ENCODE measurements at places on chromosomes 16 and 17.
A peak's percentile ranks its signal among the peaks of the same experiment; 100 is the strongest.

DNA sequence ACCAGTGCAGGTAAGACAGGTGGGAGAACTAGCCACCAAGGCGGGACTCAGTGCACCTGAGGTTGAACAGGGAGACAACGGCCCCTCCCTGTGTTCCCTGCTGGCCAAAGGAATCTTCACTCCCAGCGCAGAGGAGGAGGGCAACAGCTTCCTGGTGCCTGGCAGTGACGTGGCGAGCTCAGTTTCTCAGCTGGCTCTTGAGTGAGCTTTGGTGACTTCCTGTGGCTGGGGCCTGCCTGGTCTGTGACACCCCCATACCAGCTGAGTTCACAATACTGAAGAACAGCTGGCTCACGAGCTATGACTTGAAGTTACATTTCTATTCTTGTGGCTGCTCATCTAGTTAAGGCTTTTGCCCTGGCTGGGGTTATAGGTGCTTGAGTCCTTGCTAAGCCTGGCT is 26.1 kb downstream of the WNT9B start:
- DNase-seq, result no peak

GRCh38 chr17:40307740-40308239 is 1.2 kb upstream of the RARA start:
- no peak for DNase-seq

GRCh38 chr16:10708969-10709368 is 14.2 kb upstream of the TEKT5 start:
- DNase-seq, result no peak

DNA sequence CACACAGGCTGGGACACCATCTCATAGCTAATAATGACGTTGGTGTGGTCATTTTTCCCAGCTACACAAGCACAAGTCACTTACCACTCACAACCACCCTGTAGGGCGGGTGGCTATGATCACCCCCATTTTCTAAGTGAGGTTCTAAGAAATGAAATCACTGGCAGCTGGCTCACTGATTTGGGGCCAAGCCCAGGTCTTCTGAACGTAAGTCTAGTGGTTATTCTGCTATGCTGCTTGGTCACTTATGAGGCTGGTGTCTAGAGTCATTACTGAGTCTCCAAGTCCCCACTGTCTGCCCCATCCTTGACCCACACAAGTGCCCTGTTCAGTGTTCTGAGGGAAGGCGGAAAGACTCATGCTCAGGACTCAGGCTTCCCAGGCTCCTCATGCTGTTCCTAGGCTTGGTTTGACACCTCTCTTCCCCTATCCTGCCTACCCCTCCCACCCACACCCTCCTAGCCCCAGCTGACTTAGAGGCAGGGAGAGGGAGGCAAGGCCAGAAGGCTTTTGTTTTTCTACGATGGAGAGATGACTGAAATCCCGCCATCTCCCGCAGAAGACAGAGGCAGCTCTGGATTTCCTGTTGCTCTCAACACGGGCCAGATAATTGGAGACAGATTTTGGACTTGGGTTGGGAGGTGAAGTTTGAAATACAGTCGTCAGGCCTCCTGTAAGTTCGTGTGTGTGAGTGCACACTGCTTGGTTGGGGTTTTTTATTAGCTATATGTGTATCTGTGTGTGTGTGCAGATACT is 32.2 kb downstream of the FZD2 start:
- no peak for DNase-seq

GRCh38 chr17:80385046-80385445 is 29.9 kb upstream of the ENDOV start:
- DNase-seq, result no peak

DNA sequence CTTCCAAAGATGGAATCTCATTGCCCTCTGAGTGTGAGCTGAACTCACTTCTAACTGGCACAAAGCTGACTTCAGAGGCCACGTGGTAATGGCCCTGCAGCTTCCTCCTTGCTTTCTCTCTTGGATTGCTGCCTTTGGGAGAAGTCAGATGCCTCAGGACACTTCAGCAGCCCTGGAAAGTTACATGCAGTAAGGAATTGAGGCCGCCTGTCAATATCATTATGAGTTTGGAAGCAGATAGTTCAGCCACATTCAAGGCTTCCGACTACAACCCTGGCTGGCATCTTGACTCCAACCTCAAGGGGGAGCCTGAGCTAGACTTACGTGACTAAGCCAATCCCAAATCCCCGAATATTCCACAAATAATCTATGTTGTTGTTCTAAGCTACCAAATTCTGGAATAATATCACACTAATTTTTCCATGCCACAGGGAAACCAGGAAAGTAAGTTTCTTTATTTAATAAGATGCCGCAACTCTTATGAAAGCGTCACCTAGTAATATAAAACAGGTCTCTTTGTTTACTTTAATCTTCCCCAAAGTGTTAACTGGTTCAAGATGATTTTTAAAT is 13.6 kb downstream of the CEP20 start:
- no peak for DNase-seq

GRCh38 chr17:652314-652713 is 62.3 kb downstream of the VPS53 start:
- no peak for DNase-seq

DNA sequence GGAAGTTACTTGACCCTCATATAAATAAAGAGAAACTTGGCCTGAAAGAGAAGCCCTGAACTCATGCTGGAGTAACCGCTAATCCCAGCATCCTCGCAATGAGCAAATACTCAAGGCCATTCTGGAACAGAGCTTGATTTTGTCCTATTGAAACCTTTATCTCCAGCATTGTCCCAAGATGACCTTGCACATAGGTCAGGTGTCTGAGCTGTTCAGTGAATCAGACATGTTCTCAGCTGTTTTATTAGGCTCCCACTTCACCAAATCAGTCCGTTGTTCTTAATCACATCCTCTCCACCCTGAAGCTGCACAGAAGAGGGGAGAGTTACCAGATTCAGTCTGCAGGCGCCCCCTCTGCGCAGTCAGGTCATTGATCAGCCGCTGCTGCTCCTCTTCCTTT is 9.1 kb upstream of the MYH1 start:
- DNase-seq, result no peak

- DNase-seq, result no peak
Measured at GRCh38 chr17:52235516-52235915, 77.0 kb upstream of the CA10 start.

DNA sequence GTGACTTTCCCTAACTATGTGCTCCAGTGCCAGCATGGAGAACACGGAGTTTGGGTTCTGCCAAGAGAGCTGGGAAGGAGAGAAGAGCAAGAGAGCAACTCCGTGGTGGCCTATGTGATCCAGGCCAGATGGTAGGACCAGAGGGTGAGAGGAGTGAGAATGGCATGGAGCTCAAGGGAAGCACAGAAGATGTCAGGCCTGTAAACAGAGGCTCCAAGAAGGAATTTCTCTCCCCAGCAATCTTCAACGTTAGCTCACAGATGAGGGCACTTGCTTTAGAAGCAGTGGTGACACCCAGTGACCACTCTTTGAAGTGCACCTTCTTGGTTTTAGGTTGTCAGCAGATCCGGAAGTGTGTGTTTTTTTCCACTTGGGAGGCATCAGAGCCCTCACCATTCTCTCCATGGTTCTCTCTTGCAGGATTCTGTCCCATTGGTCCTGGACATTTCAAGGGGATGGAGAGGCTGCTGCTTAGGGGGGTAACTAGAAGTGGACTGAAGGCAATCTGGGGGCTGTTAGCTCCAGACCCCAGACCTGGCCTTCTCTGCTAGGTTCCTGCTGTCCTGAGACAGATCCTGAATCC is 18.1 kb upstream of the TMEM98 start:
- peak; percentile 28 for DNase-seq

DNA sequence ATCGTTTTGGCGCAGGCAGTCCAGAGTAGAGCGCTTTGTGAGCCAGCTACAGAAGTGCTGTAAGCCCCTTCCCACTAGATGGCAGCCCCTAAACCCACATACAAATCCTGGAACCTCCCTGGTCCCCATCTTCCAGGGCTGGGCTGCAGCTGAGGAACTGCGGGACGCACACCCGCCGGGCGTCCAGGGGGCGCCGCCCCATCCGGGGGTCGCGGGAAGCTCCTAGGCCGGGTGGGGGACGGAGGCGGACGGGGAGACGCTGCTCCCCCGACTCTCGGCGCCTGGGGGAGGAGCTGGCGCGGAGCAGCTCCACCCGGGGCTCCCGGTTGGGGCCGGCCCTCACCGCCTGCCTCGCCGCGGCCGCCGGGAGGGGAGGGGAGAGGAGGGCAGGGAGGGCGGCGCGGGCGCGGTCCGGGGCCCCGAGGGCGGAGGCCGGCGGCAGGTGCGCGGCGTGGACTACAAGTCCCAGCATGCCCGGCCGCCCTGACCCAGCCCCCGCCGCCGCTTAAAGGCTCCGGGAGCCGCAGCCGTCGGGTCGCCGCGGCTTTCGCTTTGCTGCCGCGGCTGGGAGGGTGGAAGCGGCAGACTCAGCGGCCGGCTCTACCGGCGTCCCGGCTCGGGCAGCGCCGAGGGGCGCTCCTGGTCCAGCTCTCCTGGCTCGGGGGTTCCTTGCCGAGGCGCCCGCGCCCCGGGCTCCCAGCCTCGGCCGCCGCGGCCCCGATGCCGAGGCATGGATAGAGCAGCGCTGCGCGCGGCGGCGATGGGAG is at the start of gene KSR1:
Gene KSR1, plus strand, starts transcription at position 535 of the 767 bp plus-strand sequence. Its CDS starts 196 bp downstream, at position 731.
- peak; percentile 86 for DNase-seq

DNA sequence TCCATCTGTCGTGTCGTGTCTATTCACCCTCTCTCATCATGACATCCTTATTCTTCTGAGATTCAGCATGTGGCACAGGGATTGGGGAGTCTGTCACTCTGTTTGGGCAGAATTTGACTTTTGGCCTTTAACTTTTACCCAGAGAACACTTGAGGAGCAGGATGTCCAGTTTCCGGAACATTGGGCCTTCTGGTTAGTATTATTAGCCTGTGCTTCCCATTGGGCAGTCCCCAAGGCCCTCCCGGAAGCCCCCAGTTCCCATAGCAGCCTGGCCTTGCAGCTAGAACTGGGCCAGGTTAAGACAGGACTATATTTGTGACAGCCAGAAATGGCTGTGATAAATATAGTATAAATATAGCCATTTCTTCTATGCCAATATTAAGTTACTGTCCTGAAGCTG is 9.6 kb downstream of the SCN4A start:
- DNase-seq, result no peak

GRCh38 chr17:35404360-35404759 is 27.9 kb downstream of the SLFN12 start:
- no peak for DNase-seq

- DNase-seq, result no peak
Measured at GRCh38 chr17:16255481-16255921, 38.5 kb downstream of the PIGL start.

- DNase-seq, result no peak
Measured at GRCh38 chr17:68700421-68700820, 99.3 kb upstream of the FAM20A start.

- no peak for DNase-seq
Measured at GRCh38 chr16:54268766-54269165, 17.8 kb downstream of the IRX3 start.

DNA sequence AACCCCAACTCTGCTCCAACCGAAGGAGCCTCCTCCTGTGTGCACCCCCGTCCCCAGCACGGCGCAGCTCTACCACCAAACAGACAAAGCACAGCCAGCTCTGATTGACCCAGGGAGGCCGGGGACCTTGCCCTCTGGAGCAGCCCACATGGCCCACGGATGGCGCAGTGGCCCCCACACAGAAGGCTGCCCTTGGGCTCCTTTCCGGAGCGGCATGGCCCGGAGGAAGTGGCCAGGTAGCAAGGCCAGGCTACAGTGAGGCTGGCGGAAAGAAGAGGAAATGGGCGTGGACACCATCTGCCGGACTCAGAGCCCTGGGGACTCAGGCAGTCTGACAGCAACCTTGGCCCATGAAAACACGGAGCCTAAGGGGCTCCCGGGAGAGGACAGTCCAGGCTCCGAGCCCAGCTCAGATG is 19.9 kb upstream of the ZC3H18 start:
- no peak for DNase-seq

DNA sequence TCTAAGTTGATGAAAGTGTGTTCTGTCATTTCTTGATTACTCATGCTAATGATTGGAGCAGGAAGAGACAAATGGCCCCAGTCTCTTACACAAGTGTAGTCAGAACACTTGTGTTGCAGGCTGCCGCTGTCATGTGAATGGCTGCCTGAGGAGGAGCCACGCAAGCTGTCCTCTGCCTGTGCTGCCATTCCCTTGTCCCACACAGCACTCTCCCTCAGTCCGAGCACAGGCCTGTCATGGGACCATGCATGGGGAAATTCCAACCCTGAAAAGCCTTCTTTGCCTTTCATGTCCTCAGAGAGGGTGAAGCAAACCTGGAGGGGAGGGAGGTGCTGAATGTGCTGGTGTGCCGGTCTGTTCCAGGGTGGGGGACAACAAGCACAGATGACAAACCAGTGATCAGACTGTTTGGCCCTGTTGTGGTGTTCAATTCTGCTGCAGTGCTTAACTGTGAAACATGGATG is 109.4 kb downstream of the MRTFB start:
- DNase-seq, result no peak

DNA sequence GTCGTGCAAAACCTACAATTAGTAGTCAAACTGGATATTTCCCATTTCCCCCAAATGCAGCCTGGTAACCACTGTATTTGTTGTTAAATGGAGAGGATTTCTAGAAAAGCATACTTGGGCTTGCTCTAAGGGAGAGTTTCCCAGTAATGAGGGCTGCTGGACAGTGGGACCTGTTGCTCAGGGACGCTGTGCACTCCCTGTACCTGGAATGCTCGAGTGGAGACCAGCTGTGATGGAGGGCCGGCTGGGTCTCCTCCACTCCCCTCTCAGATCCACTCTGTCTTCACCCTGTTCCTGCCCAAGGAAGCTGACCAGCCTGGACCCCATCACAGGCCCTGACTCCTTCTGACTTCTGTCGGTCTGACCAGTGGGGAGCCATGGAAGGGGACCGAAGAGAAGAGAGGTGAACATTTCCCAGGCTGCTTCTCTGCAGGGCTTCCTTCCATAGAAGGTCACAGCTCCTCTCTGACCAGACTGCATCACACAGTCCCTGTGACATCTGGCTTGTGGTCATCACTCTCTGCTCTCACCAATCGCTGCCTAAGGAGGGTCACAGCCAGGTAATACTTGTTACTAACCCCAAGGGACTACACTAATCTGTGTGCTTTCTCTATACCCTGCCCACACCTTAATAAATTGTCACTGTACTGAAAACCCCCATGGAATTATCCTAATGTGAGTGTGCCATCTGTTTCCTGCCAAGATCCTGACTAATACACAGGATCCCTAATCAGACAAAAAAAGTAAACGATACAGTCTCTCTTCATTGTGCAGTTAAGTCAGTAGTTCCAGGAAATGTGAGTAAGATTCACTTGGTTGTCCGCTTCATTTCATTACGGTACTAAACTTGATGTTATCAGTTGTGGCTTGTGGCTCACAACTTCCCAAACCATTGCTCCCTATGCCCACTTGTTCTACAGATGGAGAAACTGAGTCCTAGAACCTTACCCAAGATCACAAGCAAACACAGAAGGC is 102.4 kb downstream of the CCT6B start:
- DNase-seq, result no peak

- peak; percentile 88 for DNase-seq
Measured at GRCh38 chr17:16380640-16381495, at the start of gene UBB. TSS of gene UBB (plus strand) at chr17:16381091. CDS start at chr17:16381908, 817 bp downstream.

Measured in activated CD4-positive, alpha-beta T cell treated with anti-CD3 and anti-CD28 coated beads for 4 hours (primary cell).